ENCODE measurements at places on chromosomes 3 and 15. TPM values are rescaled to one million over a fixed set of nuclear protein-coding genes. Genes with fewer than 3 reads are reported as not detected.

The BSN gene
- 0.82 TPM for total RNA-seq

The C2CD4A gene
- not detected for total RNA-seq

The EFCC1 gene
- 1.3 TPM for total RNA-seq

The GATA2 gene
- total RNA-seq: 6.3 TPM

The CYP1A2 gene
- total RNA-seq: not detected

The TNFSF10 gene
- 17.3 TPM for total RNA-seq

The TRANK1 gene
- total RNA-seq: 9.7 TPM

The TTC23 gene
- total RNA-seq: 43.1 TPM

The LRRN1 gene
- total RNA-seq: 48.5 TPM

The SLCO2A1 gene
- total RNA-seq: 1.5 TPM

The MOBP gene
- not detected for total RNA-seq
